ENCODE measurements at places on chromosomes 3 and 15. TPM values are rescaled to one million over a fixed set of nuclear protein-coding genes. Genes with fewer than 3 reads are reported as not detected.

Gene FEM1B
- 76.0 TPM for total RNA-seq

Gene YEATS2
- 48.1 TPM for total RNA-seq

Gene CHRM5
- total RNA-seq: not detected

Gene ATP13A4
- 0.15 TPM for total RNA-seq

Gene AMIGO3
- total RNA-seq: not detected

Gene SLC6A1
- 1.4 TPM for total RNA-seq

Gene WNT7A
- total RNA-seq: not detected

Gene IMPG2
- total RNA-seq: 0.39 TPM

Gene AMT
- total RNA-seq: 3.6 TPM

Gene ZNF501
- total RNA-seq: 4.6 TPM

Gene GPR149
- not detected for total RNA-seq

Gene GOLGA8H
- 6.5 TPM for total RNA-seq

Gene SEMA3F
- total RNA-seq: 40.3 TPM

Gene THBS1
- total RNA-seq: 270 TPM

Gene ATP1B3
- 127 TPM for total RNA-seq

Gene NAALADL2
- 29.8 TPM for total RNA-seq

Gene PTX3
- 3.9 TPM for total RNA-seq

Gene NDN
- 29.0 TPM for total RNA-seq

Gene AADAC
- not detected for total RNA-seq

Gene GABRB3
- 1.0 TPM for total RNA-seq

Gene BMF
- 6.0 TPM for total RNA-seq

Gene GSK3B
- 34.3 TPM for total RNA-seq

Gene CGNL1
- 19.4 TPM for total RNA-seq

Gene P3H2
- total RNA-seq: 23.9 TPM

Gene LCTL
- total RNA-seq: not detected

Gene SHF
- 19.0 TPM for total RNA-seq
